ENCODE measurements at places on chromosomes 4 and X.

DNA sequence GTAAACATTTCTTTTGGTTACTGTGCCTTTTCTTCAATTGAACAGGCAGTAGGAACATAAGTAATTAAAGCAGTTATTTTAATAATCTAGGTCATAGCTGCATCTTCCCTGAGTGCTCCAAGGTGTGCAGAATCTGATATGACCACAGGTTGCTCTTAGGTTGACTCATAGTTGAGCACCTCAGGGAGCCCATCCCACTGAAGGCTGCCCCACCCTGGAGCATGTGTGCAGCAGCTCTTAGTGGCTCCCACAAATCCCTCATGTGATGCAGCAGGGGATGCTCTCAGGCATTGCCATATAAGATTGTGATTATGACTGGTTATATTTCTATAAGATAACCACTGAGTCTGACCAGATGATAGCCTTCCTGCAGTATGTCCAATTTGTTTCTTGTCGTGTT lies 72.3 kb downstream of the ZNF518B start:
- DNase-seq = no peak

GRCh38 chr4:36891971-36892370 lies 352.6 kb upstream of the NWD2 start:
- DNase-seq = no peak

- DNase-seq = no peak
These were observed 281.7 kb upstream of the GK2 start for GRCh38 chr4:79689740-79690139.

- DNase-seq = no peak
These were observed 191.4 kb downstream of the NDST4 start for GRCh38 chr4:114921790-114922591.

DNA sequence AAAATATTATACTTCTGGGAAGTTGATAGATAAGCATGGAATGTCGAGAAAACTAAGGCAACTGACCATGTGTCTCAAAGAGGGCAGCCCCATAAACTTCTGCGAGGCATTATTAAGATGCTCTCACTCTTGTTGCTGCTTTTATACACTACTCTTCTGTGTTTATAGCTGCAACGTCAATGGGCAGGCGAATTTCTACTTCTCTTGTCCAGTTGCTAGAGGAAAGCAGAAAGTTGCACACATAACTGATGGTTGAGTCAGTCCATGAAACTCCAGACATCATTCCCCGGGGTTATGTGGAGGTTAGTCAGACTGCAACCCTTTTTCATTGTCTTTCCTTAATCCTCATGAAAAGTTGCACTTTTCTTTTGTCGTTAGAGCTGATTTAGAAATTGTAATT lies 39.8 kb downstream of the VCX3B start:
- no peak for DNase-seq

DNA sequence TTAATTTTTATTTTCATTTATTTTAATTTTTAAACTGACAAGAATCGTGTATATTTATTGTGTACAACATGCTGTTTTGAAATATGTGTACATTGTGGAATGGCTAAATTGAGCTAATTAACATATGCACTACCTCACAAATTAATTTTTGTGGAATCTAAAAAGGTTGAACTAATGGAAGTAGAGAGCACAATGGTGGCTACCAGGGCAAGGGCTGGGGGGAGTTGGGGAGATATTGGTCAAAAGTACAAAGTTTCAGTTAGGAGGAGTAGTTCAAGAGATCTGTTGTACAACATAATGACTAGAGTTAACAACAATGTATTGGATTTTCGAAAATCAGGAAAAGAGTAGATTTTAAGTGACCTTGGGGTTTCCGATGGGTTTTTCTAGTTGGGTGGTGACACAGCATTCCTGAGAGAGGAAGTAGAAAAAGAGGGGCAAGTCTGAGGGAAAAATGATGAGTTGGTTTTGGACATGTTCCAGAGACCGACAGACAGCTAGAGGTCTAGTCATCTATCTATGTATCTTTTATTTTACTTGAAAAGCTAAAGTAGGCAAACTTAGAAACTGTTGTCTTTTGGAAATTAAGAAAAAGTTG lies 23.2 kb downstream of the APOO start:
- DNase-seq = no peak

GRCh38 chr4:136078976-136079375 lies 1453.3 kb downstream of the PCDH18 start:
- no peak for DNase-seq

- no peak for DNase-seq
These were observed 158.4 kb downstream of the CHIC2 start for GRCh38 chr4:53905941-53906377.

DNA sequence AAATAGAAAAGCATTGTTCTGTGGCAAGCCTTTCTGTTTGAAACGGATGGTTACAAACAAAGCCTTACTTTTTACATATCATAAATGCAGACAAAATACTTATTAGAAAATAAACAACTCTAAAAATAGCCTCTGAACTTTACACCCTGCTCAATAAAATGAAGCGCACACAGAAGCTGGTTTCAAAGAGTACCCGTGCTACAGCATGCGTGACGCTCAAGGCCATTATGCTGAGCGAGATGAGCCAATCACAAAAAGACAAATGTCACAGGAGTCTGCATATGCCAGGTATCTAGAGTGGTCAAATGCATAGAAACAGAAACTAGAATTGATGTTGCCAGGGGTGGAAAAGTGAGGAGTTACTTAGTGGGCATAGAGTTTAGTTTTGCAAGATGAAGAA lies 326.5 kb upstream of the GATB start:
- DNase-seq = no peak

- no peak for DNase-seq
These were observed 62.4 kb upstream of the WDFY3 start for GRCh38 chr4:85028910-85029309.

DNA sequence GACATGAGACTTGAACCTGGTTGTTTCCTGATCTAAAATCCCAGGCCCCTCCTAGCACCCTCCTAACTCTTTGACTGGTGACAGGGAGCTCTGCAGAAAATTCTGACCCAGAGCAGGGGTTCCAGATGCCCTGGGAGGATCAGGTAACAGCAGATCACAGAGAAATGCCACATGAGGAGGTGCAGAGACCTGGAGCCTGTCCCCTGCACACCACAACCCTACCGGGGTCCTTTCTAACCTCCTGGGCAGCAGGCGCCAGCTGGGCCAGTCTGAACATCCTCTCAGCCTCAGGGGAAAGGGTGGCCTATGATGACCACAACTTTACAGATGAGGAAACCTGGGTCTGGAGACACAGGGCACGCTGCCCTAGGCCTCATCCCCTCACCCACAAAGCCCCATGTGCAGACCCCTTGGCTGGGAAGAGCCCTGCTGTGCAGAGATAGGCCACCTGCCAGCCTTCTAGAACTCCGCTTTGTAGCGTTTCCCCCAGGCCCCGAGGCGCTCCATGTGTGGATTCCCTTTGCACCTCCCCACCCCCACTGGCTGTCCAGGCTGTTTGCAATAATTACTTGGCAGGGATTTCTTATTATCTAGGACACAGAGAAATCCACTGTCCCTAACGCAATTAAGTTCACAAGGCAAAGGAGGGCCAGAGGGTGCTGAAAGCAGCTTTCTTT lies 36.5 kb downstream of the WDR1 start:
- DNase-seq = no peak

- no peak for DNase-seq
These were observed 22.9 kb downstream of the FAT1 start for GRCh38 chr4:186700746-186701145.

DNA sequence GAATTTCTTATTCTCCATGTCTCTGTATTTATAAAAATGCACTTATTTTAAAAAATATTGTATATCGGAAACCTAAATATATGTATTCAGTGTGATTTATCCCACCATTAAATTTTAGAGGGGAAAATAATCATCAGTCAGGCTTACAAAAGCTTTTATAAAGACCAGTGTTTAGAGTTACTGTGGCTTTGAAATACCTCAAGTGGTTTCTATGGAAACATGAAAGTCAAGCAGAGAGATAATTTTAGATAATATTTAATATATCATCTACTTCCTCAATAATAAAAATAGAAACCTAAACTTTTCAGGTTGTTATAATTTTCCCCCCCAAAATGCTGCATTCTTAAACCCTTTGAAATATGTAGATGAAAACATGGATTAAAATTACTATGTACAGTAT lies 332.9 kb upstream of the PITX2 start:
- no peak for DNase-seq

All from endothelial cell (in vitro differentiated cells).